GM03348 (cell line): ENCODE measurements at places on chromosomes 2 and 18.

- no peak for DNase-seq
Observed at GRCh38 chr2:231357931-231358330, 37.6 kb upstream of the B3GNT7 start.

DNA sequence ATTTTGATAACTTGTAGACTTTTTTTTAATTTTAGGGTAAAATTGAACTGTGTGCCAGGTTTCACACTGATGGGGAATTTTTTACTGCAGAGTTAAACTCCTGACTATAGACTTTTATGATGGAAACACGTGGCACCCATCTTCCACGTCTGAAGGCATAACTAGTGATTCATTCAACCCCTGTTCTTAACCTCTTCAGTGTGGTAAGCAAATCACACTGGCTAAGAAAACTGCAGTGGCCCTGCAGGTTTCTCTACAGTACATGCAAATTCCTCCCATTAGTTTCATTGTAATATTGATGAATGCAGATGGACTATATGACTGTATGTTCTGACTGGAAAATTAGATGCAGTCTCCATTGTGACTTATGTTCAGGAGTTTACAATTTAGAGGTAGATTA, 47.2 kb downstream of the SMAD4 start:
- DNase-seq = peak; percentile 51

DNA sequence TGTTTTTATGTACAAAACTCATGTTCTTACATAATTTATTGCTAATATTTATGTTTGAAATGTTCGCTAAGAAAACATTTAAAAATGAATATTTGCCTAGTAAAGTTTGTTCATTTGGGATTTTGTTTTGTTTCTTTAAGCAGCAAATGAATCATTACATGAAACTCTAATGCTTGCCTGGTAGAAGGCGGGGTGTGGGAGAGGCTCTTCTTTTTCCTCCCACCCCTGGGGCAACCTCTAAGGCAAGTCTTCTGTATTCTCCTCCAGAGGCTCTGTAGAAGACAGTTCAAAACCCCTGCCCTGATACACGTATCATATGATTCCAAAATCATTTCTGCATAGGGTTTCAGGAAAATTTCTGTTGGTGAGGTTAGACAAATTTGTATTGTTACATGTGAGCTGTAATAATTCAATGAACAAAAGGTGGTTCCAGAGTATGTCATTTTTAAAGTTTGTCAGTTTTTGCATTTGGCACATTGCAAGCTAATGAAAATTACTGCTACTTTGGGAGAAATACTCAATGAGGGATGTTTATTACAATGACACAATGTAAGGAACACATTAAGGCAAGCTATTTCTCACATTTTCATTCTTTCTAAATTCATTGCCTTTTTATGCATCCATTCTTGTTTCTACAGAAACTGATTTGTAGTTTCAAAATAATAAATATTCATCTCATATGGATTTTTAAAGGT, 302.3 kb upstream of the UBE2E3 start:
- DNase-seq = no peak

DNA sequence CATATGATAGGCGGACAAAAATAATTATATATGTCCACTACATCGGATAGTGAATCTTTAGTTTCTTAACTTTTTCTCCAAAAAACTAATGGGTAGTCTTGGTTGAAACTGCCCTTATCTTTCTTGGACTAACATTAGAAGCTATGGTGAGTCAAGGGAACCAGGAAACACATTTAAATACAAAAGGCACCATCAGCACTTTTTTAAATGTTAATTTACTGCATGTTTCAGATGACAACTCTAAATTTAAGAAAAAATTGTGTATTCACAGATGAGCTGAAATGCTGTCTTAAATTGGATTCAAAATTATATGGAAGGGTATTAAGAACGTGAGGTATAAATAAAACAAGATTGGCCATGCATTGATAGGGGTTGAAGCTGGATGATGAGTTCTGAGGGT, 75.6 kb upstream of the CERS6 start:
- no peak for DNase-seq

- no peak for DNase-seq
Observed at GRCh38 chr2:128776461-128777195, 458.0 kb upstream of the HS6ST1 start.

- no peak for DNase-seq
Observed at GRCh38 chr2:60524874-60525273, 28.6 kb downstream of the BCL11A start.

GRCh38 chr18:48167897-48168253, 237.4 kb upstream of the SMAD2 start:
- no peak for DNase-seq

GRCh38 chr2:605674-606608, 71.3 kb downstream of the TMEM18 start:
- DNase-seq = no peak

- DNase-seq = no peak
Observed at GRCh38 chr2:109102588-109103233, 26.3 kb upstream of the SH3RF3 start.

DNA sequence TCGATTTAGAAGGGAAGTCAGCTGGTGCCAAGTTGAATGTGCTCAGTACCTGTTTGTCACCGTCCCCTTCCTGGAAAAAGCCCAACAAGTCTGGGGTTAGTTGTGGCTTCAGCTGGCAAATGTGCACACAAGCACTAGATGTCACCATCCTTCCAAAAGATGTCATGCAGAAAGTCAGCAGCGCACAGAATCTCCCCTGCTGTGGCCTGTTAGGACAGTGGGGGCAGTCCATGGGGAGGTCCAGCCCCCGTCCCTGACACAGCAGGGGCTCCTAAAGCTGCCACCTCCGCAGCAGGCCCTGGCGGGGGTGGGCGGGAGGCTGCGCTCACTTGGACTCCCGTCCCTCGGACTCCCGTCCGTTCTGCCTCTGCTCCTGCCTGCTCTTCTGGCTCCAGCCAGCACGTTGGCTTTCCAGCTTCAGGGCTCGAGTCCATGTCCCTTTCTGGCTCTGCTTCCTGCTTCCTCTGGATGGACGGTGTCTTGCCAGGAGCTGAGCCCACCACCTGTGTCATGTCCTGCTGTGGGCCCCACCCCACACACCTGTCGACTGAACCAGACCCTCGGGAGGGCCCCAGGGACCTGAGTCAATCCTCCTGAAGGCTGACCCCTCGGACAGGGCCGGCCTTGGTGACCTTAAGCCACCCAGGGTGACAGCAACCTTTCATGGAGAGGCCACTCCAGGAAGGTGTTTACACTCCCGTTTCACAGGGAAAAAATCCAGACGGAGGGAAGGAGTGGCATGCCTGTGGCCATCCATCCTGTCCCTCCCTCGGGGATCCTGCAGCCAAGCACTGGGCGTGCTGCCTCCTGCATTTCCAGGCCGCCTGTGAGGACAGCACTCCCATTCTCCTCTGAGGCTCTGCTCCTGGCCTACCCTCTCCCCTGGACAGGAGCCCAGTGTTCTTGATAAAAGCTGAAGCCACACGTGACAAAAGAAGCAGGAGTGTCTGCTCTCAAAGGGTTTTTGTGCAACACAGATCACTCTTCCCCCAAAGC, 8.5 kb downstream of the RAB17 start:
- DNase-seq = peak; percentile 81

DNA sequence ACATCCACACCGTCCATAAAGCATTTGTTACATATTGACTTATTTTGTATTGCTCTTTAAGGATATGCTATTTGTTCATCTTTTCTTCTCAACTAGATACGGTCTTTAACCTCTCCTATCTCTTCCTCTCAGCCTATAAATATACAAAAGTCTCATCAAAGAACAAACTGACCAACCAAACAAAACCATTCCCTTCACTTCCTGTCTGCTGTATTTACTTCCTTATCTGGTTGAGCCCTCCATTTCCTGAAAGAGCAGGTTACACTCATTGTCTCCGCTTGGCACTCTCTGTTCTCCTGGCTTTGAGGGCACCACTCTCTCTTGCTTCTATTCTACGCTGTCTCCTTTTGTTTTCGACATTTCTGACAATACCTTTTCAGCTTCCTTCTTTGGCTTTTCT, 431.9 kb upstream of the TCF4 start:
- DNase-seq = no peak

DNA sequence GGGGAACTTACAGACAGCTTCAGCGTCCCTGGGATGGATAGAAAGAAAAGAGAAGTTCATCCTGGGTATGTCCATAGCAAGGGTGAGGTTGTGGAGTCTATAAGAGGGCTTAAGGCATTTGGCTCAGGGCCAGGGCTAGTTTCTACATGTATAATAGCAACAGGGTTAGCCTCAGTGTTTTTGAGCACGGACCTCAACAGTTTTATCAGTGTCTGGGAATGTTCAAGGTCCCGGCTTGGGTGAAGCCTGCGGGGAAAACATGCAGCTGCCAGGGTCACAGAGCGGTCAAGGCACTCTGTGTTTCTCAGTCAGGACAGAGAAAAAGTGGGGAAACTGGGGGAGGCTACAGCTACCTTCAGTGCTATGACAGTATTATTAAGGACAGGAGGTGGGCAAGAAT, 427.7 kb upstream of the HS6ST1 start:
- no peak for DNase-seq

GRCh38 chr2:225041851-225042799, at the start of gene DOCK10:
Gene DOCK10 (minus strand): TSS chr2:225042468. CDS start chr2:225042374, 94 bp downstream.
- peak; percentile 85 for DNase-seq

DNA sequence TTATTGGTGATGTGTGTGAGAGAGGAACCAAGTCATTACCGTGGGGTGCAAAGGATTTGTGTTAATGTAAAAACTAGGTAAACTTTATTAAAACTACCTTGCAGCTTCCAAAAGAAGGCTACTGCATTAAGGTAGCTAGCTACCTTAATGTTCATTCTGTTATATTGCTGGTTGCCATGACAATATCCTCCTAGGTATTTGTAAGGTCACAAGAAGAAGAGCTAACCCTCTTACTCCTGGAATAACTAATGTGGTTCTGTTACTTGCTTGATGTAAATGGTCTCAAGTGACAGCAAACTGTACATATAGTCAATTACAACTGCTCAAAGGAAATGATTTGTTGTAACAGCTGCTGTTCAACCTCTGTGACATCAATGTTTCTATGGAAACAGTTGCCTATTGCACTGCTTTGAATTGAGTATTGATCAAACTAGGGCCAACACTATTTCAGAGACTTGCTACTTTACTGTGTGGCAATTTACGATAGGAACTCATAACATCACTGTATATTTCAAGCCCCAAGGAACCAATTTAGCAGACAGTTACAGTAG, 319.8 kb upstream of the HNRNPA3 start:
- DNase-seq = no peak

- DNase-seq = no peak
Observed at GRCh38 chr2:101195871-101196661, 44.9 kb upstream of the TBC1D8 start.

DNA sequence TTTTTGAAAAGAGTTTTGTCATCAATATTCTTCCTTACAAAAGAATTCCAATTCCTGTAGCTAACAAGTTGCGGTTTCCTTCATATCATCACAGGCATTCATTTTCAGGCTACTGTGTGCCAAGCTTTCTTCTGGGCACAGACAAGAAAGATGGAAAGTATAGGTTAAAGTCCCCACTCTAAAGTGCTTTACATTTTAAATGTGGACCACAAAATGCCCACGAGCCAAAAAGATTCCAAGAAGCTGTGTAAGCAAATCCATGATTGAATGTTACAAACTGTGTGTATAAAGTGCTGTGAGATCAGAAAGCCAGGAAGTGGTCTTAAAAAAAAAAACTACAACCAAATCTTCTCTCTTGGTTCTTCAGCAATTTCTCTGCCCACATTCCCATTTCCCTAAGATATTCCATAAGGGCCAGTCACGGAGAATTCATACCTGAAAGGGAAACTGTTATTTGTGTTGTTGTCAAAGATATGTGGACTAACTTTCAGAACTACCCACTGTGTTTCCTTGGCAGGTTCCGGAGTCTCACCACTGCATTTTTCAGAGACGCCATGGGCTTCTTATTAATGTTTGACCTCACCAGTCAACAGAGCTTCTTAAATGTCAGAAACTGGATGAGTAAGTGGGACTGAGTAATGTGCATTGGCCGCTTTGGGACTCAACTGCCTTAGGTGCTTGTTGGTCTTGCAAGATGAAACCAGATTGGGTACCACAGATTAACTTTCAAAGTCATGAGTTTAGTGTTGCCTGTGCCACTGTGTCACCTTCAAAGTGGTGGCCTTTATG, 55.7 kb downstream of the RAB27B start:
- DNase-seq = no peak

DNA sequence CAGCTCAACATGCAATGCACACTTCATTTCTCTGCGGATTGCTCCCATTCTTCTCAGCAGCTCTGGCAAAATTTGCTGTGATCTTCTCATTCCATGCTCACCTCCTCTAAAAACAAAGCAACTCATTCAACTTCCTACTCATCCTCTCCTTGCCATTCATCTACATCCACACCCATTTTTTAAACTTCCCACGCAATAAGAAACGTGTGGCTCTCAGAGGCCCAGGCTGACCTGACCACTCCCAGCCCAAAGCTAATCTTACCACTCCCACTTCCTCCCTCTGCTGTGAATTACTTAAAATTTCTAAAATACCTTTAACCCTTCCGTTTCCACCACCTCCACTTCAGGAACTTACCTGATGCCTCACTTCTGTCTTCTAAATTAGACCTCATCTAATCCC, 15.2 kb downstream of the ABCB11 start:
- no peak for DNase-seq

DNA sequence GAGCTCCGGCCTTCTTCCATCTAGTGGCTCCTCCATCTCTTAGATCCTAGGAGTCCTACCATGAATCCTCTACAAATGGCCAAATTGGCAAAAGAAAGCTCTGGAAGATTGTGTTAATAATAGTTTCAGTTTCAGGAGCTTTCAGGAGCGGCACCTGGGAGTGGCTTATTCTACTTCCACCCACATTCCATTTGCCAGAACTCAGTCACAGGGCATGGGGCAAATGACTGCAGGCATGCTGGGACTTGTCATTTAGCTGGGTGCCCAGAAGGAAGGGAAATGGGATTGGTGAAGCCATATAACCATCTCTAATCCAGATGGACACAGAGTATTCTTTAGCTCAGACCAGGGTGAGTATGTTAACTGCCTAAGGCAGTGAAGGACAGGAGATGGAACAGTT, 3.6 kb upstream of the LRATD1 start:
- no peak for DNase-seq

GRCh38 chr2:65075605-65076344, 19.6 kb downstream of the CEP68 start:
- peak; percentile 21 for DNase-seq

- no peak for DNase-seq
Observed at GRCh38 chr2:113376913-113377445, 60.5 kb upstream of the ZNG1B start.

GRCh38 chr2:120395221-120396012, 49.5 kb downstream of the INHBB start:
- no peak for DNase-seq

- DNase-seq = no peak
Observed at GRCh38 chr2:37869304-37869703, 55.8 kb upstream of the RMDN2 start.

- no peak for DNase-seq
Observed at GRCh38 chr2:46493971-46494250, 14.5 kb downstream of the TMEM247 start.

GRCh38 chr2:97701186-97701585, 12.2 kb upstream of the ZAP70 start:
- DNase-seq = no peak

- DNase-seq = no peak
Observed at GRCh38 chr18:70411307-70411706, 122.5 kb downstream of the SOCS6 start.

GRCh38 chr2:157592374-157592773, 36.3 kb downstream of the ACVR1C start:
- no peak for DNase-seq
